ENCODE measurements at places on chromosomes 3 and 15.

DNA sequence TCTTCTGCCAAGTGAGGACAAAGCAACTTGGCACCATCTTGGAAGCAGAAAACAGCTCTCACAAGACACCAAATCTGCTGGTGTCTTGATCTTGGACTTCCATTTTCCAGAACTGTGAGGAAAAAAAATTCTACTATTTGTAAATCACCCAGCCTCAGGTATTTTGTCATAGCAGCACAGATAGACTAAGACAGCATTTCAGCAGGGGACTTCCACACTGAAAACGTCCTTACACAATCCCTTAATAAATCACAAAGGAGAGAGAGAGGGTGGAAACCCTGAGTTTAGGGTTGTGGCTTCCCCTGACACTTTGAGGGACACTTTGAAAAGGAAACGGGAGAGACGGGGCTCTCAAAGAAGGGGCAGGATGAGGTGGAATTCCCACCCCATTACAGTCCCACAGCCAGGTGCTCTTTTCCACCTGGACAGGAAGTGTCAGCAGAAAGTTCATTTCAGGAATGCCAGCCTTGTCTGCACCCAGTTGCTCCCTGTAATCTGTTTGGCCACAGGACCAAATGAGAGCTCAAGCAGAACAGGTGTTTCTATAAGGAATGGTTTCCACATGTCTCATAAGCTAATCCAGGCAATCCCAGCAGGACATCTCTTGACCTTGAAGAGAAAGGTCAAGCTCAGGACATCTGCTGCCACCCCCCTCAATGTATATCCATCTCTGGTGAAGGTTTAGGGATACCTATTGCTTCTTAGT lies 51.3 kb downstream of the MYLK start:
- no peak for DNase-seq

DNA sequence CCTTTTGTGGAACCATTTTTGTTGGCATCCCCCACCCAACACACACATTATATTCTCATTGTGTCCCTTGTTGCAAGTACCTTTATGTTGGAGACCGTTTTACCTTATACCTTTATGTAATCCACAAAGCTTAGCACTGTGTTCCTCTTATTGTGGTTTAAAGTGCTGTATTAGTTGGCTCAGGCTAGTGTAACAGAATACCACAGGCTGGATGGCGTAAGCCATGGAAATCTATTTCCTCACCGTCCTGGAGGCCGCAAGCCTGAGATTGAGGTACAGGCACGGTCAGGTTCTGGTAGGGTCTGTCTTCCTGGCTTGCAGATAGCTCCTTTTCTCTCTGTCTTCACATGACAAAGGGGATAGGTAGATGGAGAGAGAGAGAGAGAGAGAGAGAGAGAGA lies 302.8 kb downstream of the ROBO2 start:
- DNase-seq: no peak

GRCh38 chr3:117306299-117306698 lies 596.7 kb downstream of the TUSC7 start:
- no peak for DNase-seq

DNA sequence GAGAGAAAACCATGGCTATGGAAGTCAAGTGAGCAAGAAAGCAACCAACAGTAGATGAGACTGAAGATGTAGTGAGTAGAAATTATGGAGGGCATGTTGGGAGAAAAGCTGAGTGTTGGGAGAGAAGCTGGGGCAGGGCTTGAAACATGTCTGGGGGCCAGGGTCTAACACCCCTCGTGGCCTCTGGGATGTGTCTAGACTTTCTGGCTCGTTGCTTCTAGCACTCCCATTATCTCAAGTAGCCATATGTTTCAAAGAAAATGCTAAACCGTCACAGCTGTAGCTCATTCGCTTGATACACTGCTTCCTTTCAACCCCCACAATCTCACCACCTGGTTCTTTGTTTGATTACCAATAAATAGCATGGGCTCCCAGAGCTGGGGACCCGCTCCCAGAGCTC lies 83.8 kb upstream of the BCHE start:
- DNase-seq: no peak

DNA sequence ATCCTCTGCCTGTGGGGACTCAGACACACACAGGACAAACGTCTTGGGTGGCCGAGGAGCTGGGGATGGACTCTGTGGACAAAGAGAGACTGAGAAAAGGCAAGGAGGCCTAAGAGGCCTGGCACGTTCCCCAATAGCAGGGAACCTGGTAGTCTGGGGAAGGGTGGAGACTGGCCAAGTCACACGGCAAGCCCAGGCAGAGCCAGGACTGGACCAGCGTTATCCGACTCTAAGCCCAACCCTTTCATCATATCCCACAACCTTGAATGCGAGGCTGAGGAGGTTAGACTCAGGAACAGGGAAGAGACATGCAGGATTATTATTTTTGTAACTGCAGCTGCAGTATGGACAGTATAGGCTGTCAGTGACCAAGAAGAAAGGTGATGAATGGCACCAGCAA lies 53.4 kb downstream of the SLC6A11 start:
- DNase-seq: no peak

GRCh38 chr3:159987291-159987711 lies 1.3 kb upstream of the IL12A start:
- DNase-seq: no peak

- no peak for DNase-seq
These were observed 46.7 kb downstream of the TLE3 start for GRCh38 chr15:70050970-70051369.

DNA sequence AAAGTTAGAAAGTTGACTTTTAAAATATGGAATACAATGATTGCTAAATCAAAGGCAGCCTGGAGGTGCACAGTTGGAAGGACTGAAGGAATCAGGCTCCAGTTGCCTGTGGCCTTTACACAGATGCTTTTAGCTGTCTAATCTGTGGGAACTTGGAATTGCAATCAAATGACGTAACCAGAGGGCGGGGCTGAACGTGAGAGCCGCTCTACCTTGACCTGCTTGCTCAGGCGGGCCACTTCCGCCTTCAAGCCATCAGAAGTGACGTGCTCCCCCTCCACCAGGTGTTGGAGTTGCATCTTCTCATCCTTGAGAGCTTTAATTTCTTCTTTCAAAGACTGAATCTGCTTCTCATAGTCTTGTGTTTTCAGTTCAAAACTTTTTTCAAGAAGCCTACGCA lies 37.7 kb upstream of the GNB5 start:
- DNase-seq: no peak

DNA sequence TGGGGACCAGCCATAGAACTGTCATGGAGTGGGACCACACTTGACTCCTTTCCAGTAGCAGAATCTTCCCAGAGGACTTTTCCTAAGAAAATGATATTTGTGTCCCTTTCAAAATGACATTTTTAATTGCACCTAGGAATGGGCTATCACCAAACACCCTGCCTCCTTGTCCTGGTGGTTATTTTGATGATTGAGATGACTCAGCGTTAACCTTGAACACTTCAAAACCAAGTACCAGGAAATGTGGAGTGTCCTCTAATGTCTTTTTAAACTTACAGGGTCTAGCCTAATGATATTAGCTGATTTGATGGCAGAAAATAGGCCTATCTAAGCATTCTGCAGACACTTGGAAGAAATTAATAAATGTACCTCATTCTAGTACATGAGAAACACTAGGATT lies 90.7 kb downstream of the HHLA2 start:
- DNase-seq: no peak

DNA sequence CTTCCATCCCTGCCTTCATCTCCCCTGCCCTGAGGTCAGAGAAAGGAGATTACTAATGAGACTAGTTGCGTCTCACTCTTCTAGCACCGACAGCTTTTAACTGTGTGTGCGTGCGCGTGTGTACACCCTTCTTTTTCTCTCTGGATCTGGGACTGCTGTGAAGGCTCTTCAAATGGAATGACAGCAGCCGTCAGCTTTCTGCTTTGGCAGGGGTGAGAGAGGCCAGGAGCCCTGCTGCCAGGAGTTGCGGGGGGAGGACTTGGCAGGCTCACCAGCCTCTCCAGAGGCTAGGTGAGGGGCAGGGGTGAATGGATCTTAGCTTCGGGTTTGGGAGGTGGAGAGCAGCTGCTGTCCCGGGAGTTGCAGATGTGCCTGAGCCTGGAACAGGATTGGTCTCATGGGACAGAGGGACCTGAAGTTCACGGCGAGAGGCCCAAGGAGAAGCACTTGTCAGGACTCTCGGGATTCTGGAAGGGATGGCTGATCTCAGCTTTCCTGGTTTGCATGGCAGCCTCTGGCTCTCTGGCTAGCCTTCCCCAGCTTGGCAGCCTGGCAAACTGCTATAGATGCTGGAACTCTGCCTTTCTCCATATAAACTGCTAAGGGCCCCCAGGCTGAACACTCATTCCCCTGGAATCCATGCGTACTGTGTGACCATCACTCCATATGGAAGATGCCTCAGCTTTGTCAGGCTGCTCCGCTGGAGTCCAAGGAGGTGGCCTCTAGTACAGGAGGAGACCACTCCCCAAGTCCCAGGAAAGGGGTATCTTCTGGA lies 16.6 kb downstream of the TEX264 start:
- DNase-seq: no peak

DNA sequence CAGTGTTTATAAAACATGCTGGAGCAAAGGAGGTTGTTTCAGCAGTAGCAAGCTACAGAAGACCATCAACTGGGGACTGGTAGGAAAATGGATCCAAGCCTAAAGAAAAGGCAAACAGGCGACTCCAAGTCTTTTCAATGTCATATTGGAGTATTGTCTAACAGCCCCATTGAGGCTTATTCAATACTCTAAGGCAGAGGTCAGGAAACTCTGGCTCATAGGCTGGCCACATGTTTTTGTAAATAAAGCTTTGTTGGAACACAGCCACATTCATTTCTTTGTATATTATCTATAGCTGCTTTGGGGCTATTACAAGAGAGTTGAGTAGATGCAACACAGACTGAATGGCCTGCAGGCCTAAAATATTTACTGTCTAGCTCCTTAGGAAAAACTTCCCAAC lies 77.5 kb downstream of the RPL22L1 start:
- no peak for DNase-seq

- DNase-seq: no peak
These were observed 11.7 kb downstream of the ARHGEF26 start for GRCh38 chr3:154132777-154133375.

DNA sequence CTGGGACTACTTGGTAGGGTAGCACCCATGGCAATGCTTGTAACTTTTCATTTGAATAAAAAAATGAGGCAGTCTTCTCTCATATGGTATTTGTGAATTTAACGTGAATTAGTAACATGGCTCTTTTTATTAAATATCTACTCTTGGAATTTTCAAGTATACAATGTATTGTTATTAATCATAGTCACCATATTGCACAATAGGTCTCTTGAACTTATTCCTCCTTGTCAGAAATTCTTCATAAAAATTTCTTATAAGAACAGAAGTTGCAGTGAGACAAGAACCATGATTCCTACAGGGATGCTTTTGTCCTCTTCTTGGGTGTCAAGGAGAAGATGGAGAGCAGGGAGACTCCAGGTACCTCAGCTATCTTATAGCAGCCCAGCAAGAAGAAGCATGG lies 203.8 kb upstream of the FEZF2 start:
- no peak for DNase-seq

- DNase-seq: no peak
These were observed 382.6 kb upstream of the THBS1 start for GRCh38 chr15:39198044-39199000.

DNA sequence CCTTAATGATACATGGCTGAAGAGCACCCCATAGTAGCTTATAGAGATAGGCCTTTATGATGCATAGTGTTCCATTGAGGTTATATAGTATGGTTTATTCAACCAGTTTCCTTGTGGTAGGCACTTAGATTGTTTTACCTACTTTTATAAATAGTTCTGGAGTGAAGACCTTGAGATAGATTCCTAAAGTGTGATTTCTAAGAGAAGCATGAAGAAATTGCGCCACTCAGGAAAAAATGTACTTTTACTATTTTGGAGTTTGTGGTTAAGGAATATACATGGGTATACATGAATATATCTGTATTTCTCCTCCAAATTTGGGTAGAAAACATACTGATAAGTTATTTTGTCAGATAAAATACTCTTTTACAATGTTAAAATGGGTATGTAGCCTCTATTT lies 70.5 kb downstream of the CHD2 start:
- DNase-seq: no peak

GRCh38 chr3:125062904-125063618 lies 7.3 kb upstream of the HEG1 start:
- DNase-seq: peak; percentile 64

GRCh38 chr3:172268868-172269267 lies 179.4 kb downstream of the GHSR start:
- DNase-seq: no peak

DNA sequence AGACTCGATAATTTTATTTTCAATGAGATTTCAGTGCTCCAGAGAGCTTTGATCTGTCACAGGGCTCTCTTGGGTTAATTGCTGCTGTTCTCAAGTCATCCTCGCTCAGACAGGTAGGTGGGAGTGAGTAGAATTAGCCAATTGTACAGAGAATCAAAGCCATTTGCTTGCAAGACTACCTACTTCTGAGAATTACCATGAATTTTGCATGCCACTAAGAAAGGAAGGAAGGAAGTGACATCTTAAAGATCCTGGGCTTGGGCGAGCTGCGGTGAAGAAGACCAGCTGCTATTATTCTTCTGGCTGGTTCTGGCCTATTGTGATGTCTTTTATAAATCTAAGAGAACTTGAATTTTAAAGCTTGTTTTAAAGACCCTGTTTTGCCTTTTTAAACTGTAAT lies 154.1 kb upstream of the LPP start:
- DNase-seq: no peak

DNA sequence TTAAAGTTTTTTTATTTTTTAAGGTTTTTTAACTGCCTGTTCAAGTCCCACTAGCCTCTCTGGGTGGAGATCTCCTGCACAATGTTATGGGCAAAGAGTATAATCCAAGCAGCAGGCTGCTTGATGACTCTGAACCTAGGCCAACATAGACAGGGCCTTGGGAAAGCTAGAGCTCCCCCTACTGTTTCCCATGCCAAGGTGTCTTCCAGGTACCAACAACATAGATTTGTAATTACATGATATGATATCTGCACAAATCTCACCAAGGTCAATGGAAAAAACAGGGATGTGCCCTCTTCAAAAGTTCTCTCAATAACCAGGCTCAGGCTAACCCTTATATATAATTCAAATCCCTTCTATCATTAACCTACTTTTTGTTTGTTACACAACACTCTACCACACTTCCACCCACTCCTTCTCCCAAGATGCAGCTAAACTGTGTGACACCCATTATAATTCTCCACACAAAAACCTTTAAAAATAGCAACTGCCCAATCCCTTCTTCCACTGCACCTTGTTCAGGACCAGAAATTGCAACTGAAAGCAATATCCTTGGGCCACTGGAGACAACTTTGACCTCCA lies 43.8 kb downstream of the RBM15B start:
- DNase-seq: peak; percentile 38

DNA sequence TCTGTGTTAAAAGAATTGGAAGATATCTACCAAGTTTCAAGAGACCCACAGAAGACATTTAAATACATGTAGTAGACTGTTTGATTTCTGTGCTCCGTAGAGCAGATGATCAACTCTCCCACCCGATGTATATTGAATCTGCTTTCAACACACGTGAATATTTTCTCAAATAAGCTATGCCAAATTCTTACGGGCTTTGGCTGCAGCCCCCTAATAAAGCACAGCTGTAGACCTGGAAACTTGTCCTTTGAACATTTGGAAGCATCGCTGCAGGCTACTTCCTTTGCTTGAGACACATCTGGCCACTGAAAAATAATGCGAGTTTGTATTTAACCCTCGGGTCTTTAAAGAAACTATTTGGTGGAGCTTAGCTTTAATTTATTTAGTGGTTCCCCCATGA lies 98.3 kb upstream of the SELENOK start:
- no peak for DNase-seq

Measured in stromal cell of bone marrow (primary cell).